ENCODE measurements at places on chromosomes 3 and 15.

GRCh38 chr15:62477929-62478328 is 312.8 kb upstream of the C2CD4B start:
- DNase-seq: no peak

- DNase-seq: no peak
Measured at GRCh38 chr3:42654331-42655201, 1.1 kb downstream of the ZBTB47 start.

DNA sequence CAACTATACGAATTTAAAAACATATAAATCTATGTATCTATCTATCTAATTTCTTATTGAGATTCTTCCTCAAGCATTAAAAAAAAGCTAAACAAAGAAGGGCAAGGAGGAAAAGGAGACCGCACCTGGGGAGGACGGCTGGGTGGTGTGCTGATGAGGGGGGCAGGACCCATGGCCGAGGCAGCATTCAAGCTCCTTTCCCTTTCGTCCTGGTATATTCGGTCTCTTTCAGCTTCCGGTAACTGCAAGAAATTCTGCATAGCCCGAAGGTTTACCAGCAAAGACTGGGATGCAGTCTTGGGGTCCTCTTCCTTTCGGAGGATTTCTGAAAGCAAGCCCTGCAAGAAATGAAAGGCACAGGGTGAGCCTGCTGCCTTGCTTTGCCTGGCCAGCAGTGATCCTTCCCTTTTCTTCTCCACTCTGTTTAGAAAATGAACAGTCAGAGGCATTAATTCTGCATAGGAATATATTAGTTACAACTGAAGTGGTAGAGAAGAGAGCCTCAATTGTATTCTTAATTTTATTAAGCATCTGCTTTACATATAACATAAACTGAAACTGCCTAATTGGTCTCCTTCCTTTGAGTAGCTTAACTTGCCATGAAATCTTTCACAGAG is 38.8 kb downstream of the SATB1 start:
- no peak for DNase-seq

GRCh38 chr3:152196782-152197181 is 71.9 kb upstream of the MBNL1 start:
- no peak for DNase-seq

GRCh38 chr3:61035573-61035972 is 215.7 kb downstream of the FHIT start:
- DNase-seq: no peak

- no peak for DNase-seq
Measured at GRCh38 chr15:58545307-58546065, 113.7 kb downstream of the LIPC start.

Measured in stimulated activated CD4-positive, alpha-beta T cell treated with anti-CD3 and anti-CD28 coated beads, Interleukin-1b, Interleukin-23, amount 100 ng/mL, for 24 hours (primary cell).